Inflammatory macrophage (primary cell): ENCODE measurements at places on chromosomes 7 and 10.

GRCh38 chr10:49362596-49363260, 33.2 kb downstream of the DRGX start:
- DNase-seq, result peak; percentile 65

- no peak for DNase-seq
Measured at GRCh38 chr7:151895008-151895630, 18.2 kb upstream of the PRKAG2 start.

GRCh38 chr10:30987463-30987862, 44.2 kb downstream of the ZNF438 start:
- no peak for DNase-seq

DNA sequence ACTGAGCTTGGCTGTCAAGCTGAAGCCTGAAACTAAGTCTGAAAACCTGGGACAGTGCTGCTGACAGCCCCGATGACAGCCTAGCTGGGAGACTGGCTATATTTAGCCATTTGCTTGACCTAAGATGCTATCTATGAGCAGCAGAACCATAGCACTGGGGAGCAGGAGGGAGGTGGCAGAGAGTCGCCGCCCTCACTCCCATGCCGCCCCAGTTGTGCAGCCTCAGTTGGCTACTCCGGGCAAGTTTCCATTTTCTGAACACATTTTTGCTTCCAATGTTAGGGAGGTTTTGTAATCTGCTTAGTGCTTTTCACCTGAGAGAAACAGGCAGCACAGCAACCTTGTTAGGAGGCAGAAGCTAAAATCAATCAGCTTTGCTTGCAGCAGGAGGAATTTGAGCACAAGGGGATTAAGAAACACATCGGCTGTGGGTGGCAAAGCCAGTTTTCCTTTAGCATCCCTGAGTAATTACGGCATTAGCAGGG, 20.4 kb upstream of the C10orf71 start:
- no peak for DNase-seq

DNA sequence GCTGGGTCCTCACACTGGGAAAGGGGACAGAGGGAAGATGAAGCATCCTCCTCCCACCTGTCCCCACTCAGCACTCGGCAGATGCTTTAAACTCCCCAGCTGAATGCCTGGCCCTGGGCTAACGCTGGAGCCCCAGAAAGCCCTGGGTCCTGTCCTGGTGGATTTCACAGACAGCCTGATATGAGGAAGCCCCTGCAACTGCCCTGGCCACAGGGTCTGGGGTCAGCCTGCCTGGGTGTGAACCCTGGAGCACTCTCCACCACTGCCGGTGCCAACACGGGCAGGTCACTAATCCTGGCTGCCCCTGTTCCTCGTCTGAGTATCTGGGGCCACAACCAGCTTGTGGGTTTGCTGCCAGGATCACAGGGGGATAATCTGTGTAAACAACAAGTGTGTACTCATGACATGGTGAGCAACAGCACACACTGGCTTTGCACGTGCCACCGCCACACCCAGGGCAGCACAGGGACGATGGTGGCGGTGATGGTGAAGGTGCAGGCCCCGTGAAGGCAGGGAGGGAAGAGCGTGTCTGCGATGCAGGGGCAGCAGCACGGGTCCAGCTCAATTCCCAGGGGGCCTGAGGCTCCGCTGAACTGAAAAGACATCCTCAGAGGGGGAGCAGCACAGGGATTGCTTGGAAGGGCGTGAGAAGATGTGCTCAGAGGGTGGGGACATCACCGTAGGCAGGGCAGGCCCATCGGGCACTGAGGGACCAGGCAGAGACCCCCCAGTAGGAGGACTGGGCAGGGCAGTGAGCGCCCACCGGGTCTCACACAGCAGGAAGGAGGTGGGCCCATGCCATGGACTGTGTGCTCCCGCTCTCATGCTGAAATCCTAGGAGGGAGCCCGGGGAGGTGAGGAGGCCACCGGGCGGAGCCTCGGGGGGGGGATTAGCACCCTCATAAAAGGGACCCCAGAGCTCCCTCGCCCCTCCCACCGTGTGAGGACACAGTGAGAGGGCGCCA, 238.7 kb downstream of the MAD1L1 start:
- no peak for DNase-seq
